Right renal cortex interstitium (tissue), 3 donors: ENCODE measurements at places on chromosomes 1 and 21. TPM values are rescaled to one million over a fixed set of nuclear protein-coding genes. Genes with fewer than 3 reads are reported as not detected.

The SPTA1 gene
- polyA plus RNA-seq: 1.2 TPM

DNA sequence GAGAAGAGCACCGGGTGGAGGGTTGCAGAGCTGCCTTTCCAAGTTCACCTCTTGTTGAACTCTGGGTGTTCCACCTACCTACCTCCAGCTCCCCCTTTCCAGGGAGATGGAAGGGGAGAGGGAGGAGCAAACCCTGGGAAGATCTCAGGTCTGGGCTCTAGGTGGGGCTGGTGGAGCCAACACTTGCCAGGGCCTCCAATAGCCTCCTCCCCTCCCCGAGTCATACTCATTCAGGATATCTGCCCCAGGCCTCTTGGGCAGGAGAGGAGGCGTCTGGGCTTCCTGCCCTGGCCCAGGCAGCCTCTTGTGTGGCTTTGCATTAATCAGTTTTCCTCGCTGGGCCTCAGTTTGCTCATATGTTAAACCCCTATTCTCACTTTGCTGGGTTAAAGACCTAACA, 13.4 kb downstream of the RAP1GAP start:
- DNase-seq: no peak

- DNase-seq: no peak
Measured at GRCh38 chr21:43771199-43771675, 4.9 kb downstream of the CSTB start.

DNA sequence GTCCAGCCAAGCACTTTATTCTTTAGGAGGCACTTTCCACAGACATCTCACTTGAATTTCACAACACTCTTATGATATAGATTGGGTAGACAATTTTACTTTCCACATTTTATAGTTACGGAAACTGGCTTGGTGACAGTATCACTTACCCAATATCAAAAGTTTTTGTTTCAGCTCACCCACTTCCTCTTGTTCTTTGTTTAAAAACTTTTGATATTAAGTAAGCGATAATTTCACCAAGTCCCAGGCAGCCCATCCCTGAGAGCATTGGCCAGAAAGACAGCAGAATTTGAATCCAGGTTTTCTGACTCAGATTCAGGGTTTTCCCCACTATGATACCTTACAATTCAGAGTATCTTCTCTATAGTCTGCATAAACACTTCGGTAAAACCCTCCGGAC, 60.0 kb downstream of the LRIG2 start:
- DNase-seq: no peak

DNA sequence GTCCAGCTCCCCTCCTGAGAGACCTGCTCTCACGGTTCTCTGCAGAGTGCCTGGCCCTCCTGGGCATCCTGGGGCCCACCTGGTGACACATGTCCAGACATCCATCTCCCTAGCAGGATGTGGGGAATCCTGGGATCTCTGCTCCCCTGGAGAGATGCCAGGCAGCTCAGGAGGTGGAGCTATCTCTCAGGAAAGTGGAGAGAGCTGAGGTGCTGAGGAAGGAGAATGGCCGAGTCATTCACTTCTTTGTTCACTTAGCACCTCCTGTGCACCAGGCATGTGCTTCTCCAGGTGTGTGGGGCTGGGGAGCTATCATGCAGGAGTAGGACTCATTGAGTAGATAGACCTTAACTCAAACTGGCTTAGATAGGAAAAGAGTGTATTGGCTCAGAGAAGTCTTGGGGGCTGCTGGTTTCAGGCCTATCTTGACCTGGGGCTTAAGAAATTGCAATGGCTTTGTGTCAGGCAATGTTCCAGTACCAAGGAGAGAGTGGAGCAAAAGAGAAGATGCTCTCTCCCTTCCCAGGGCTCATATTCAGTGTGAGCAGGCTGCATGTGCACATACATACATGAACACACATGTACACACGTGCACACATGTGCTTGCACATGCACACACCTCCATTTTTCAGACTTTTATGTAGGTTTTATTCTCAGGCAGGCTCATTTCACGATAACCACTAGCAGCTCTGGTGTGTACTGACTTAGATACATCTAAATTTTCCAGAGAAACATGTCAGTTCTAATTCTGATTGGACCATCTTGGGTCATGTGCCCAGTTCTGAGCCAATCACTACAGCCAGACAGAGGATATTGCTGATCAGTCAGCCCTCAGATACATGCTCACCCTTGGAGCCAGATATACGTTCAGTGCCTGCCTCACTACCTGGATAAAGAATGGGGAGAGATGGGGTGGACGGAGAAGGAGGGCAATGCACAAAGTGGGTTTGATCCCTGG, 437.6 kb downstream of the PTPRU start:
- DNase-seq: no peak

The GPR37L1 gene
- 0.04 TPM for polyA plus RNA-seq
